HT1080 (cell line): ENCODE measurements at places on chromosomes 1 and 21. TPM values are rescaled to one million over a fixed set of nuclear protein-coding genes. Genes with fewer than 3 reads are reported as not detected.

GRCh38 chr1:237672748-237673147 is 218.0 kb downstream of the ZP4 start:
- DNase-seq: peak; percentile 29

- no peak for DNase-seq
Measured at GRCh38 chr1:198472997-198473396, 67.5 kb downstream of the ATP6V1G3 start.

- DNase-seq: no peak
Measured at GRCh38 chr1:167790117-167790516, 68.3 kb downstream of the MPZL1 start.

DNA sequence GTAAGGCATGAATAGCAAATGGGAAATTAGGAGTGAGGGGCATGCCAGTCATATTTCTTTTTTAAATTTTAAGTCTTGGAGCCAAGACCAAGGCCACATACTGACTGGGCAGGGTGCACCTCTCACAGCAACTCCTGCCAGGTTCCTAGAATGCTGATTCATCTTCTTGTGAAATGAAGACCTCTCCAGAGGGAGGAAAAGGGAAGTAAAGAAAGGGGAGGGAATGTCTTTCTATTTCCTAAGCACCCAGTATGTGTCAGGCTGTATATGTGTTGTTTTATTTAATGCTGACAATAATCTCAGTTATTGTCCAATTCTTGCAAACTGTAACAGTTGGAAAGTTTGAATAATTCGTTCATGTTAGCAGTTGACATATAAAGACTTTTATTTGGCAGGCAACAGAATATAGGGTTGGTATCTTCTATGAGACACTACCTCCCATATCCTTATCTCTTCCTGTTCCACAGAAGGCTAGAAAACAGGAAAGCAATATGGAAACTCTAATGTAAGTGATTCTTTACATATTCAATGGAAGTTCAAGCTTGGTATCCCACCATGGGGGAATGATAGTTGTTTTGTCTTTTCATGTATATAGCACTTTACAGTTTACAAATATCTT is 259.1 kb upstream of the USP24 start:
- peak; percentile 52 for DNase-seq

GRCh38 chr1:70333245-70333644 is 21.3 kb downstream of the ANKRD13C start:
- DNase-seq: no peak

- peak; percentile 12 for DNase-seq
Measured at GRCh38 chr1:224733027-224733911, 117.2 kb downstream of the CNIH3 start.

GRCh38 chr1:199821029-199821779 is 206.3 kb upstream of the NR5A2 start:
- no peak for DNase-seq

DNA sequence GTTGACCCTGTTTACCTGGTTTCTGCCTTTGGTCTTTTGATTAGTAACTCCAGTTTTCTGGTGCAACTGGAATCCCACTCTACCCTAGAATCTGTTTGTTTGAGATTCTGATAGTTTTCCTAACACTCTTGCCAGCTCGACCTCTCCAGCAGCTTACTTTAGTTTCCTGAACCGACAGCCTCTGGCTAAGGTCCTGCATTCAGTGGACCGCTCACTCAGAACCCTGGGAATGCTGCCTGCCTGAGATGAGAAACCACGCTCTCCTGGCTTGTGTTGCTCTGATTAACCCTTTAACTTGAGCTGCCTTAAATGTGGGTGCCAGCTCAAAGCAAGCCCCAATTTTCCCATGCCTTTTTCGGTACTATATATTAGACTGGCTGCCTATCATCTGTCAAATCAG is 45.3 kb upstream of the SIPA1L2 start:
- DNase-seq: no peak

- peak; percentile 77 for DNase-seq
Measured at GRCh38 chr1:75723989-75724471, 479 bp upstream of the ACADM start.

- no peak for DNase-seq
Measured at GRCh38 chr21:41511858-41512257, 3.9 kb upstream of the TMPRSS2 start.

- DNase-seq: no peak
Measured at GRCh38 chr1:106717591-106717990, 338.9 kb upstream of the PRMT6 start.

DNA sequence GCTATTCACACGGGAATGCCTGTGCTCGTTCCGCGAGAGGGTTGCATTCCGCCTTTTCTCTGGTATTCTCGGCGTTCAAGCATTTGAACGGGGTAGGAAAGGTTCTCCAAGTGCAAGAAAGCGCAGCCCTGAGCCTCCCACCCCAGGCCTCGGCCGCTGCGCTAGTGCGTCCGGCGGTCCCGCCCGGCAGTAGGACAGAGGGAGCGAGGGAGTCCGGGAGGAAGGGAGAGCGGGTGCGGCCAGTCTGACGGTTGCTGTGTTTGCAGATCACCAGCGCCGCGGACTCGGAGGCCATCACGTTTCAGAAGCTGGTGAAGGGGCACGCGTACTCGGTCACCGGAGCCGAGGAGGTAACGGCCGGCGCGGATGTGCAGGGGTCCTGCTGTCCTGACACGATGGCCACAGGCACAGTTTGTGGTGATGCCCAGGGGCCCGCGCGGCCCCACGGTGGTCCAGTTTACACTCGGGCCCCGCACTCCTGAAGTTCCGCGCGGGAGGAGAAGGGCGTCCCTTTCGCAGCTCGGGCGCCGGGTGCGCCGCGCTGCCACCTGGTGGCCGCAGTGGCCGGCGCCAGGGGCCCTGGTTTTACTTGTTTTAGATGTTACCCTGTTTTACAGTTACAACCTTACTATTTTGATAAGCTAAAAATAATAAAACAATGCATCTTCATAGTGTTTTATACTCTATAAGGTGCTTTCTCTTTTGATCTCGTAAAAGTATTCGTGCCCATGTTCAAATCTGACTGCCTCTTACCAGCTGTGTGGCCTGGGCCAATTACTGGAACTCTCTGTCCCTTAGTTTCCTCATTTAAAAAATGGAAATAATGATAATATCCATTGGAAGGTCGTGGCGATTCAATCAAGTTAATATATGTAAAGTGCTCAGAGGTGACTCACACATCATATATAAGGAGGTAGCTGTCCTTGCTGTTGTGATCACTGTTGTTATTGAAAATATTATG is 36.7 kb downstream of the CAPN2 start:
- DNase-seq: no peak

DNA sequence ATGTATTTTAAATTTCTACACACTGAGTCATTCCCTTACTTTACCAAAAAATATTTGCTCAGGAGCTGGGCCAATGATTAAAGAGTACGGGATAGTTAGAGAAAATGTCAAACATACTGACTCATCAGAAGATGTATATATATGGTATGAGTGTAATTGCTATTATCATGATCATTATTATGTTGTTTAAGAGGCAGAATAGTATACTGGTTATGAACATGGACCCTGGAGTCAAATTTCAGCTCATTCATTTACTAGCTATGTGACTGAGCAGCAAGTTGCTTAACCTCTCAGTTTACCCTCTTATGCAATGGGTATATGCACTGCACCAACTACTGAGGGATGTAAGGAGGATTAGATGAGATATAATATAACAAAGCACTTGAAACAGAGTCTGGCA is 41.2 kb upstream of the USH2A start:
- peak; percentile 89 for DNase-seq

- DNase-seq: no peak
Measured at GRCh38 chr1:208271236-208271635, 27.1 kb upstream of the PLXNA2 start.

DNA sequence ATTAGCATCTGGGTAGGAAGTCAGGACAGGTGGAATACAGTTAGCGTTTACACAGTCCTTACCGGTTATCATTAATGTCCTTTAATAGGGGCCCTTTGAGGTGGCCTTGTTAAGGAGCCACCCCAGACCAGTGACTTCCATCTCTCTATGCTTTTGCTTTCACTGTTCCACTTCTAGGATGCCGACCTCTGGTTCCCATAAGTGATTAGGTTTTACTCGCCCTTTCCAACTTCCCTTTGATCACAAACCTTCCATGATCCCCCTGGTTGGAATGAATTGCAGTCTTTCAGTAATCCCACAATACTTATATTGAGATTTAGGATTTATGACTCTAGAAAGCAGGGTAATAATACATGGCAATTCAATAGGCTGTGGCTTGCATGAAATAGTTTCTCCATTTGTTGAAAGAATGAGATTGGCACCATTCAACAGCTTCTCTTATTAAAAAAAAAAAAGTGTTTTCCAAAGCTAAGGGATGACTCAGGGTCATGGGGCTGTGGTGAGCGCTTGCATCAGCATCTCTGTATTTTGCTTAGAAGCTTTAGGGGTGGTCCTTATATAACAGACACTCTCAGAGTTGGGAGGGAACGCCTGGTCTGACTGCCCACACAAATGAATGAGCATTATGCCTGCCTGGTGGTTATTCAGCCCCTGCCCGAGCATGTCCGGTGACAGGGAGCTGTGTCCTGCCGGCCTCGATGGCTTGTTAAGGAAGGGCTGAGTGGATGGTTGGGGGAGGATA is 110.5 kb downstream of the CNIH3 start:
- DNase-seq: peak; percentile 96

GRCh38 chr1:34904236-34905097 is 25.0 kb downstream of the DLGAP3 start:
- no peak for DNase-seq

DNA sequence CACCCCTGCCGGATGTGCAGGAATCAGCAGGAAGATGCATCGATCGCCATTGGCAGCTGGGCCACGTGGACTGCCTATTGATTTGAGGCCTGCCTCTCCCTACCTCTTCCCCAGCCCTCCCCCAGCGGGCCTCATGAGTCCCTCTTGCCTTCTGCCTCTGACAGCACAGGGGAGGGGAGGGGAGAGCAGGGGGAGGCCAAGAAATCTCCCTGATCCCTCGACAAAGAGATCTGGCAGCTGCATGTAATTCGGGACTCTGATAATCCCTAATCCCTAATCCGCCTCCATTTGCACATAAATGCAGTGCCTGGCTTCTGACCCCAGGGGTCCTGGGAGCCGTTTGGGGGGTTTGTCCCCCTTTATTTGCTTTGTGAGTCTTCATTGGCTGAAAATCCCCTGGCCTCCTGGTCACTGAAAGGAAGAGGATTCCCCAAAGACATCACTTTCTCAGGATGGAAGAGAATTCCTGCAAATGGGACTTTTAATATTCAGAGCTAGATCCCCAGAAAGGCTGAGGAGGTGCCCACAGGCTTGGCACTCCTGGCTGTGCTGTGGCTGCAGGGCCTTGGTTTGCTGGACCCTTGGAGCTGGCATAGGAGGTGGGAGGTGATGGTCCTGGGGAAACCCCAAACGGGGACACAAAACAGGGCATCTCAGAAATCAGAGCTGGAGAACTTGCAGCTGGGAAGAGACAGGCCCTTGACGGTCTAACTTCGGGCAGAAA is 239.4 kb upstream of the POU3F1 start:
- no peak for DNase-seq

GRCh38 chr1:204746838-204747442 is 61.4 kb upstream of the LRRN2 start:
- peak; percentile 44 for DNase-seq

DNA sequence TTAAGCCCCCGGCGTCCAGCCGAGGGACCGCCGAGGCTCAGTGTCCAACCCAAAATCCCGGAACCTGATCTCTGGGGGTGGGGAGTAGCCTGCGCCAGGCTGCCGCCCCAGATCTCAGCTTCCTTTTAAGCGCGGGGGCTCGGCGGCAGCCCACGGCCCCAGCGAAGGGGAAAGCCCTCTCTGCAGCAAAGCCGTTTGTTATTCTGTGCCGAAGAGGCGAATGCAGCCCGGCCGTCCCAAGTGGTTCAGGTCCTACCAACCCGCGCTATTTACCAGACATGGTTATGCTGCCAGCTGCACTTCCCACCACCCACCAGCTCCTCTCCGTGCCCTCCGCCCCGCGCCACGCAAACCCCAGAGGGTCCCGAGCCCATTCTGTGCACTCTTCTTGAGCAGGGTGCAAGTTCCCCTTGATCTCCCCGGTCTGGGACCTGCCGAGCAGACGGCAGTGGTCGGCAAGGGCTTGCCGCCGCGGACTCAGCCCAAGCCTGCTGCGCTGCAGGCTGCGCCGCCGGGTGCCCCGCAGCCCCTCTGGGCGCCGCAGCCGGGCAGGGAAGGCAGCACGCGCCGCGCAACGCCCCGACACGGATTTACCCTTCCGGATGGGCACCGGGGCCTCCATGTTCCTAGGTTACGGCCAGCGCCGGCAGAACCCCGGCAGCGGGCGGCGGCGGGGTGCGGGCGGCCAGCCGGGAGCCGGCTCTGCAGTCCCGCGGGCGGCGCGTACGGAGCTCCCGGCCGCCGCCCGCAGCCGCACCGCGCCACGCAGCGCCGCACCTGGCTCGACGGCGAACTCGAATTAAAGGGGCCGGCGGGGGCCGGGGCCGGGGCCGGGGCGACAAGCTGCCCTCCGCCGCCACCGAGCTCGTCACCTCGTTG is 738 bp upstream of the KCNA2 start:
- no peak for DNase-seq

- DNase-seq: no peak
Measured at GRCh38 chr1:18638835-18639364, 8.3 kb downstream of the PAX7 start.

- no peak for DNase-seq
Measured at GRCh38 chr1:150511551-150511950, 3.6 kb downstream of the ECM1 start.

GRCh38 chr1:223133306-223133823 is 9.7 kb downstream of the TLR5 start:
- DNase-seq: no peak

DNA sequence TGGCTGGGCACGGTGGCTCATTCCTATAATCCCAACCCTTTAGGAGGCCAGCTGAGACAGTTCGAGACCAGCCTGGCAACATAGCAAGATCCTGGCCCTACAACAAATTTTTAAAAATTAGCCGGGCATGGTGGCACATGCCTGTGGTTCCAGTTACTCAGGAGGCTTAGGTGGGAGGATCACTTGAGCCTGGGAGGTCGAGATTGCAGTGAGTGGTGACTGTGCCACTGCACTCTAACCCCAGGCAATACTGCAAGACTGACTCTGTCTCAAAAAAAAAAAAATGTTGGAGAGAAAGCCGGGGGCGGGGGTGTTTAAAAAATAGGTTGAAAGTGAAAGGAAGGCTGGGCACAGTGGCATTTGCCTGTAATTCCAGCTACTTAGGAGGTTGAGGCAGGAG is 16.5 kb downstream of the CLDN19 start:
- peak; percentile 37 for DNase-seq

GRCh38 chr1:203475012-203475981 is at the start of gene PRELP:
TSS of gene PRELP (plus strand) at chr1:203475806. CDS start at chr1:203483185, 7,379 bp downstream.
- DNase-seq: no peak

- DNase-seq: no peak
Measured at GRCh38 chr1:207054491-207054890, 1.4 kb downstream of the PFKFB2 start.

PLA2G2F gene
- total RNA-seq: not detected in 2 replicates

SELL gene
- 0.27 TPM in 1 of 2 replicates, not detected in the other for total RNA-seq

RO60 gene
- total RNA-seq: 75.0 and 78.3 TPM in 2 replicates

PRAMEF14 gene
- total RNA-seq: not detected in 2 replicates

CRYBG2 gene
- total RNA-seq: 0.03 and 0.27 TPM in 2 replicates

TNFSF4 gene
- total RNA-seq: 0.07 TPM in 1 of 2 replicates, not detected in the other

ADCY10 gene
- total RNA-seq: not detected in 2 replicates

CD52 gene
- not detected in 2 replicates for total RNA-seq

LAPTM5 gene
- total RNA-seq: 0.50 and 1.5 TPM in 2 replicates

RNU1-2 gene
- total RNA-seq: under 0.01 TPM in 1 of 2 replicates, not detected in the other

MRPL9 gene
- 112 and 136 TPM in 2 replicates for total RNA-seq

LIX1L gene
- total RNA-seq: 16.3 and 24.7 TPM in 2 replicates

TGFBR3 gene
- total RNA-seq: 7.8 and 12.0 TPM in 2 replicates

IL23R gene
- 0.05 TPM in 1 of 2 replicates, not detected in the other for total RNA-seq

NKAIN1 gene
- total RNA-seq: 0.58 TPM in 1 of 2 replicates, not detected in the other
